Kidney (tissue), 22 donors: ENCODE measurements at places on chromosomes 2 and 18.

DNA sequence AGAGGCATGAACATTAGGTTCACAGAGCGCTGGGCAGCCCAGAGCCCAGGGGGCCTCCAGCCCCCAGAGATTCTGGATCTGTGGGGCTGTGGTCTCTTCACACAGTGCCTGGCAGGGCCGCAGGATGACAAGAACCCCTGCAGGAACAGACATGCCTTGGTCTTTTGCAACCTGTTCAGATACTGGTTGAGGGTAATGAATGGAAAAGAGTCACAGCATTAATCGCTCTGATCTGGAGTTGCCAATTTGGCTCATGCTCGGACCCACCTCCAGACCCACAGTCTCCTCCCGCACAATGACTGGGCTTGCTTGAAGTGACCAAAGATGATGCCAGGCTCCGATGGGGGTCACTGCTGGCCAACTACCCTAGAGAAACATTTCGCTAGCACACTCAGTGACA, 229.4 kb upstream of the SMAD2 start:
- DNase-seq = no peak

DNA sequence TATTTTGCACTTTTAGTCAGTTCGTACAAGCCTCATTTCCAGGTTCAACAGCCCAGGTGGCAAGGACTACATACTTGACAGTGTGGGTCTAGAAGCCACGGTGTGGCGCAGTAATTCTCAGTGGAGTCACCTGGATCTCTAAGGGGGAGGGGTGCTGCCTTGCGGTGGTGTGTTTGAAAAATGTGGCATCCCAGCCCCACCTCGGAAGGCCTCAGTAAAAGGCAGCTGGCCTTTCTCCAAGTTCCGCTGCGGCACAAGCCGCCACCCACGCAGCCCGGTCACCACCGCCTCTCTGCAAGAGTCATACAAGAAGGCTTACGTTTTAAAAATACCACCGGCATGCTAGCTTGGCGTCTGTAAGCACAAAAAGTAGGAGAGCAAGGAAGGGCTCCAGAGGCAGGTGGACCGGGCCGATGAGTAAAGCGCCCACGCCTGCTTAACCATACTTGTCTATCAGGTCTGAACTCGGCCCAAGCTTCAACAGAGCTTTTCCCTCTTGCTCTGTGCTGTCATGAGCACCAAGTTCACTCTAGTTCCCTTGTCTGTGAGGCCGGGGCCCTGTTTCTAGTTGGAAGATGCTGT, 49.5 kb downstream of the SPRED2 start:
- DNase-seq = peak; percentile 89

DNA sequence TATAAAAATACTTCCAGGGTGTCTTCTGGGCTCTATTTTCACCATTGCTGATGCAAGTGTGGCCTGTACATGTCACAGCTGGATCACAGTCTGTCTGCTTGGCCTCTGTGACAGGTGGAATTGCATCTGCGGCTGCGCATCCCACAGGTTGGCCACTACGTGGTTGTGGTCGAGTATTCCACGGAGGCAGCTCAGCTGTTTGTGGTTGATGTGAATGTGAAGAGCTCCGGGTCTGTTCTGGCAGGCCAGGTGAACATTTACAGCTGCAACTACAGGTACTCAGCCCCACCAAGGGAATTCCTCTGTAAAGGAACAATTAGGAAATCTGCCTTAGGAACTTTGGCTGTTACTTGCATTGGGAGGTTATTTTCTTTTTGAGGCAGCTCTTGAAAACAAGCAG, 144.5 kb downstream of the LAMA3 start:
- no peak for DNase-seq

- DNase-seq = no peak
Observed at GRCh38 chr2:217327953-217328621, 468.2 kb upstream of the TNP1 start.

GRCh38 chr2:178006710-178007109, 65.9 kb downstream of the PDE11A start:
- DNase-seq = no peak

- DNase-seq = no peak
Observed at GRCh38 chr2:99079226-99079625, 62.3 kb upstream of the C2orf15 start.

- no peak for DNase-seq
Observed at GRCh38 chr18:12324991-12325725, 17.1 kb downstream of the TUBB6 start.

DNA sequence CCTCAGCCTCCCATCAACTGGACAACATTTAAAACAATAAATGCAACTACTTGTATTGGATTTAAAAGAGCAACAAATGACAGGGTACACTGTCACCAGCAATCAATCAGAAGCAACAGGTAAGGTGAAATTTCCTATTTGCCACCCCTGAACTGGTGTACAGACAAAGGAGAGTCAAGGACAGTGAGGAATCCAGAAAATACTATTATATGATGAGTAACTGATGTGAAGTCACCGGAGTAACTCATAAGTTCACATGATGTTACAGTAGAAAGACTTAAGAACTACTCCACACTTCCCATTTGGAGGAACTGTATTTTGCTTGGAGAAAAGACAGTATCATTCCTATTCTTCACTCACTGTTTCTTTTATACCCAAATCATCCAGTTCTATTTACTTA, 4.1 kb upstream of the STAT1 start:
- no peak for DNase-seq

- no peak for DNase-seq
Observed at GRCh38 chr2:207289295-207290018, 123.7 kb upstream of the KLF7 start.

- no peak for DNase-seq
Observed at GRCh38 chr2:127589358-127589757, 53.9 kb downstream of the MYO7B start.

DNA sequence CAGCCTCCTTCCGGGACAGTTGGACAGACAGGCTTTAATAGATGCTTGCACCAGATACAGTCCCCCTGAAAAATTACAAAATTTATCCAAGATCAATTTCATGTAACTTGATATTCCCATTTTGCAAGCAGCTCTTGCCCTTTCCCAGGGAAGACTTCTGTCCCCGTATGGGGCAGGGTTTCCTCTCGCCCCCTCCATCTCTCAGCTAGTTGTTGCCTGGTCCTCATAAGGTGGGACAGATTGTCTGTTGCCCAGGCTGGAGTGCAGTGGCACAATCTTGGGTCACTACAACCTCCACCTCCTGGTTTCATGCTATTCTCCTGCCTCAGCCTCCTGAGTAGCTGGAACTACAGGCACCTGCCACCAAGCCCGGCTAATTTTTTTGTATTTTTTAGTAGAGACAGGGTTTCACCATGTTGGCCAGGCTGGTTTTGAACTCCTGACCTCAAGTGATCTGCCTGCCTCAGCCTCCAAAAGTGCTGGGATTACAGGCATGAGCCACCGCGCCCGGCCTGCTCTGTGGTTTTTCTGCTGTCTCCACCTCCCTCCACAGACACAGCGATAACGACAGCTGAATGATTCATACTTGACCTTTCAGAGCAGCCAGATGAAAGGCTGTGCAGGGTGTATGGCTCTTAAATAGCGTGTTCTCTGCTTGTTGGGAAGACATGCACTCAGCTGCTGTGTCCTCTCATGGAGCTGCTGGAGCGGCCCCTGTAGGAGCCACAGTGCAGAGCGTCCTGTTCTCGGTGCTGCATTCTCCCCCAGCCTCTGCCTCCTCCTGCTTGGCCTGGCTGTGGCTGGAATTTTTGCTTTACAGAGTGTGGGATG, 61.4 kb downstream of the TTC39C start:
- DNase-seq = no peak

DNA sequence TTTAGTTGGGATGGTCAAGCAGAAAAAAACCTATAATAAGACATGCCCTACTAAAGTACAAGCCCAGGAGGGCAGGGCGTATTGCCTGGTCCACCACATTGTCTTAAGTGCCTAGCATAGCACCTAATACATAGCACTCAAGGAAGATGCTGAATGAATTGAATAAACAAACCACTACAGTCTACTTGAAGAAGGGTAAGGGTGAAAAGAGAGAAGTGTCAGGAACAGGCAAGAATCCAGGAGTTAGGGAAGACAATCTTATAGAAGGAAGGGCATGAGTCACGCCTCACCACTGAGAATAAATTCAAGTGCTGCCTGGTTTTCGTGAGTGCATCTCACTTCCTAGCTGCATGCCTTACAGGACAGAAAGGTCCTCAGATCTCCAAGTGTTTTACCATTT, 13.9 kb downstream of the SLC19A3 start:
- no peak for DNase-seq

- no peak for DNase-seq
Observed at GRCh38 chr2:181264001-181264400, 193.2 kb upstream of the ITGA4 start.

DNA sequence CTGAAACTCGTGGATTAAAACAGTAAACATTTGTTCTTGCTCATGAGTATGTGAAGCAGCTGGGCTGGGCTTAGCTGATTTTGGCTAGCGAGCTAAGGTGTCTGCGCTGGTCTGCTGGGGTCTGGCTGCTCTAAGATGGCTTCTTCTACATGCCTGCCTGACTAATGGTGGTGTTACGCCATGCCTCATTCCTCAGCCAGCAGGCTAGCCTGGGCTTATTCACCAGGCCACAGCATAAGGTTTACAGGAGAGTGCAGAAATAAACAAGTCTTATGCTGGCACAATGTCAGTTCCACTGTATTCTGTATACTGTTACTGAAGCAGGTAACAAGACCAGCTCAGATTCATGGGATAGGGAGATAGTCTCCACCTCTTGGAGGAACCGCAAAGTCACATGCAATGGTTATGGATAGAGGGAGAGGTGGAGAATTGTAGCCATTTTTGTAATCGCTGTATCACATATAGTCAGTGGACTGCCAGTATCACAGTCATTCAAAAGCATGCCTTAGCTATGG, 80.0 kb downstream of the RHBDD1 start:
- DNase-seq = no peak

DNA sequence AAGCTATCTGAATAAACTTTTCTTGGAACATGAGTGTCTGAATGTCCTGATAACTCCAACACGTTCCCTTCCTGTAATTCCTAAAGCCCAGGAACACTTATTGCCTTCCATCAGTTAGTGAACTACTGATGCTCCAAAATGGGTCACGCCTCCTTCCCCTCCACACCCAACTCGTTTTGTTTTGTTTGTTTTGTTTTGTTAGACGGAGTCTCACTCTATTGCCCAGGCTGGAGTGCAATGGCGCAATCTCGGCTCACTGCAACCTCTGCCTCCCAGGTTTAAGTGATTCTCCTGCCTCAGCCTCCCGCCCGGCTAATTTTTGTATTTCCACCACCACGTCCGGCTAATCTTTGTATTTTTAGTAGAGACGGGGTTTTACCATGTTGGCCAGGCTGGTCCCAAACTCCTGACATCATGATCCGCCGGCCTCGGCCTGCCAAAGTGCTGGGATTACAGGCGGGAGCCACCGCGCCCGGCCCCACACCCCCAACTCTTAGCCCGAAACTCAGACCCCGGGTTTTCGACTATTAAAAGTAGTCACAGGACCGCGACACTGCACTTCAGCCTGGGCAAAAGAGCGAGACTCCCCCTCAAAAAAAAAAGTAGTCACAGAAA, 774 bp downstream of the IER3IP1 start:
- DNase-seq = no peak

GRCh38 chr2:48841126-48841525, 85.6 kb upstream of the LHCGR start:
- DNase-seq = no peak

GRCh38 chr2:57759822-57760300, 286.7 kb upstream of the VRK2 start:
- peak; percentile 92 for DNase-seq

DNA sequence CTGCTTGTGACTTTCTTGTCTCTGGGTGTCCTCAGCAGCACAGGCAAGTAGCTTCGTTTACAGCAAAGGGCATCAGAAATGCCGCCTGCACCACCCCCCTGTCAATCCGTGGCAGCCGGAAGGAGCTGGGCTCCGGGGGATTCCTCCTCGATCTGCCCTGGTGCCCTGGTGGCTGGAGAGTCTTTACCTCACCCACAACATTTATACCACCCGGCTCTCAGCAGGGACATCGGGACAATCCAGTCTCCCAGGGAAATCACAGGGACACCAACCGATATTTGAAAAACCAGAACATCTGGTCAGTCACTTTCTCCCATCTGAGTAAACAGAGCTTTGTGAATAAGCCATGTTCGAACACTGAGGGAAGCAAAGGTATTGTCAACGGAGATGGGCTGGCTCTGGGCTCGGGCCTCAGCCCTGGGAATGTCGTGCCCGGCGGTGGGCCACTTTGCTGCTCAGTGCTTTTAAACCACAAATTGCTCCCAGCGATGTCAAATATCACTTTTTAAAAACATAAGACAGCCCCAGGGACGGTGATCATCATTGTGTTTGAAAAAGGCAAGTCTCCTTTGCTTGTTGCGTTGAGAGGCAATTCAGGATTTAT, 210.0 kb upstream of the SALL3 start:
- no peak for DNase-seq

DNA sequence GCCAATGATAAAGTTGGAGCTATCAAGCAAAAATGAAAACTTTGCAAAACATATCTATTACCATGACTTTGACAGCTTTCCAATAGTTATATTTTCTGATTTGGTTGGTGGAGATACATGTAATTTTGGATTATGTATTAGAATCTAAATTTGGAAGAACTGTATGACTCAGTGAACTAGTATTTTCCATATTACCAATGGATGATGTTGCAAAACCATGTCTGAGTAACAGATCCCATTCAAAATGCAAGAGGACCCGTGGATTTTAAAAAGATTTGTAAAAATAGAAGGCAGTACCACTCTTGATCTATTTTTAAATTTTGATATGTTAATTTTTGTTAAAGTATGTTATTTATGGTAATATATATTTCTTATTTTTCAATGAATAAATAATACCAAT, 83.0 kb downstream of the TAF4B start:
- no peak for DNase-seq

GRCh38 chr2:10022966-10023662, 20.2 kb upstream of the KLF11 start:
- no peak for DNase-seq

DNA sequence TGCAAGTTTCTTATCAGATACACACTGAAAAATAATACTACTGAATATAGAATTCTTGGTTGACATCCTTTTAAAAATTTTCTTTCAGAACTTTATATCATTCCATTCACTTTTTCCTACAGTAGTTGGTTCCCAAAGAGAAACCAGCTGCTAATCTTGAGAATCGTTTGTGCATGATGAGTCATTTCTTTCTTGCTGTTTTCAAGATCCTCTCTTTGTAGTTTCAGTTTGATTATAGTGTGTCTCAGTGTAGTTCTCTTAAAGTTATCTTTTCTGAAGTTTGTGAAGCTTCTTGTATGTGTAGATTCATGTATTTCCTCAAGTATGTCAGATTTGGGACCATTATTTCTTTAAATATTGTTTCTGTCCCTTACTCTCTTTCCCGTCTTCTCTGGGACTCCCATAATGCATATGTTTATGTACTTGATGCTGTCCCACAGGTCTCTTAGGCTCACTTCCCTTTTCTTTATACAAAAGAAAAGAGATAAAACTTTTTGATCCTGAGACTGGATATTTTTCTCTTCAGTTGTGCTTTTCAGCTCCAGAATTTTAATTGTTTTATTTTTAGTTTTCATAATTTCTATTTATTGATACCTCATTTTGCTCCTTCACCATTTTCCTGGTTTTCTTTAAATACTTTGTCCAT, 801.0 kb downstream of the TDRD15 start:
- no peak for DNase-seq

- DNase-seq = no peak
Observed at GRCh38 chr2:202589582-202589949, 45.2 kb upstream of the FAM117B start.
